HEK293T (cell line): ENCODE measurements at places on chromosomes 7 and 10.

GRCh38 chr7:26388256-26388655, 96.6 kb downstream of the SNX10 start:
- no peak for DNase-seq

DNA sequence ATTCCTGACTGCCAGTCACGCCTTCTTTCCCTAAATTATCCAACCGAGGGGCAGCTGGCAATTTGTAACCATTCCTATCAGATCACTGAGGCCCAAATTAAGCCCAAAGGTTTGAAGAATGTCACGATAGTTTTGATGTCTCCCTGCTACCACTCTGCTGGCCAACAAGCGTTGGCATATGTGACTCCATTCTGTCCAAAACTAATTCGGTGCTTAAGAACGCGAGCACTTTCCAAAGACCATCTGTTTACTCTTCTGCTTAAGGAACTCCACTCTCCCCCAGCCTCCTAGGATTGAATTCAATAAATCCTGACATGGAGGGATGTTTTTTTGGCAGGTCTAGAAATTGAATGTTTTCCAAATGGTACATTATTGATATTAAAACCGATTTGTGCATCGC, 131.5 kb upstream of the CTBP2 start:
- no peak for DNase-seq

GRCh38 chr7:77362905-77363304, 53.2 kb downstream of the GSAP start:
- DNase-seq, result no peak

DNA sequence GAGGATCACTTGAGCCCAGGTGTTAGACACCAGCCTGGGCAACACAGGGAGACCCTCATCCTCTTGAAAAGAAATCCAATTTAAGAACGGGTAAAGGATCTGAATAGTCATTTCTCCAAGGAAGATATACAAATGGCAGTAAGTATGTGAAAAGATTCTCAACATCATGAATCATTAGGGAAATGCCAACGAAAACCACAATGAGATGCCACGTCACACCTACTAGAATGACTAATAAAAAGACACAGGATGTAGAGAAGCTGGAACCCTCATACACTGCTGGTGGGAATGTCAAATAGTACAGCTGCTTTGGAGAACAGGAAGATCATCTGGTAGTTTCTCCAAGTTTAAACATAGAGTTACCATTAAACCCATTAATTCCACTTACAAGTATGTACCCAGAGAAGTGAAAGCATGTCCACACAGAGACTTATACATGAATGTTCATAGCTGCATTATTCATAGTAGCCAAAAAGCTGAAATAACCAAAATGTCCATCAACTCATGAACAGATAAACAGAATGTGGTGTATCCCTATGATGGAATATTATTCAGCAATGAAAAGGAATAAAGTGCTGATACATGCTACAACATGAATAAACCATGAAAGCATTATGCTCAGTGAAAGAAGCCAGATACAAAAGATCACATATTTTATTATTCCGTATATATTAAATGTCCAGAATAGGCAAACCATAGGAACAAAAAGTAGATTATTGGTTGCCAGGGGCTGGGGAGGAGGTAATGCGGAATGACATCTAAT, 13.1 kb upstream of the ZMIZ2 start:
- DNase-seq, result no peak

GRCh38 chr7:157553256-157553655, 216.5 kb downstream of the DNAJB6 start:
- DNase-seq, result no peak

DNA sequence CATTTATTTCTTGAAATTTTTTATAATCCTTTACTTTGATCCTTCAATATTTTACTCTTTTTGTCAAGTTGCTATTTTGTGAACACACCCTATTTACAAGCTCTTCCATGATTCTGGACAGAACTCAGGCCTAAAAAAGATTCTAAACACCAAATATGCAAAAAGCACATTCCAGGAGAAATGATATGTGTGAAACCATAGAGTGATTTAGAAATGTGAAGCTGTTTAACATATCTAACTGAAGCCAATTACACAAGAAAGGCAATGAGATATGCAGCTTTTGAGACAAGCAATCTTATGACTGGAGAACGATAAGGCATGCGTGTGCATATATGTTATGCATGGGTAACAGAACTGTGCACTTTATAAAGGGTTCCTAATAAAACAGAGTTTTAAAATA, 243.0 kb downstream of the CACNA2D1 start:
- DNase-seq, result no peak

DNA sequence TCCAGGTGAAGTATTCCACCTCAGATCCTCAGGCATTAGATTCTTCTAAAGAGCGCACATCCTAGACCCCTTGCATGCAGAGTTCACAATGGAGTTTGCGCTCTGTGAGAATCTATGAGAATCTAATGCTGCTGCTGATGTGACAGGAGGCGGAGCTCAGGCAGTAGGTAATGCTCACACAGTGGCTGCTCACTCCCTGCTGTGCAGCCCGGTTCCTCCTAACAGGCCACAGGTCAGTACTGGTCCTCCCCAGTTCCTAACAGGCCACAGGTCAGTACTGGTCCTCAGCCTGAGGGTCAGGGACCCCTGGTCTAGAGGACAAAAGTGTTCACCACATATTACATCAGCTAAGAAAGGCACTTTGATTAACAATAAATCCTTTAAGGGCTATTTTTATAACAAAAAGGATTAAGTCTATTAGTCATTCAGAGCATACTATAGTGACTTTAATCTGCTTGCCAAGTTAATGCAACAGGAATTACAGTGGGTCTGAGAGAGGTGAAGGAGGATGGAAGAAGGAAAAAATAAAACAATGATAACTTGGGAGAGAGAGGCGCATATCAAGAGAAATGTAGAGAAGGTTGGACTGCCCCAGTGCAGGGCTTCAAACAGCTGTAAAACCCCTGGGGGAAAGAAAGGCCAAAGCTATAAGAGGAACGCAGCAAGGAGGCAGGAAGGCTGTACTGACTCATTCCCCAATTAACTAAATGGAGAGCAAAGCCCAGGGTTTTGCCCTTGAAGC, 49.2 kb downstream of the CUL2 start:
- DNase-seq, result peak; percentile 5

DNA sequence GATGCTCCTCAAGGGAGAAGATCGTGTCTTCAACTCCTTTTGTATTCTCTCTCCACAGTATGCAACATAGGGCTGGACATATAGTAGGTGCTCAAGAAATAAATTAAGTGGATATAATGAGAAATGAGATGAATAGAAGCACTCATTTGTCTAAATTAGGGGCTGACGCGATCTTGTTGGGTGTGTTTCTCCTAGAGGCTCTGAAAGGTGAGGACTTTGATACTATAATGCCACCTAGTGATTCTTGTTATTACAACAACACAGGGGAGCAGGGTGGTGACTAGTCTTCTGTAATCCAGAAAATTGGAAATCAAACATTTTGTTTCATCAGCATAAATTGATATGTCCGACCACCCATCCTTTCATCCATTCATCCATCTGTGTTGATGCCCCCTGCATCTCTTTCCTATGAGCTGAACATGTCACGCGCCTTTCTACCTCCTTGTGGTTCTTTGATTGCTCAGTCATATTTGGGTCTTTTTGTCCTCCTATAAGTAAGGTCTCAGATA, 3.5 kb upstream of the CFAP58 start:
- peak; percentile 59 for DNase-seq

DNA sequence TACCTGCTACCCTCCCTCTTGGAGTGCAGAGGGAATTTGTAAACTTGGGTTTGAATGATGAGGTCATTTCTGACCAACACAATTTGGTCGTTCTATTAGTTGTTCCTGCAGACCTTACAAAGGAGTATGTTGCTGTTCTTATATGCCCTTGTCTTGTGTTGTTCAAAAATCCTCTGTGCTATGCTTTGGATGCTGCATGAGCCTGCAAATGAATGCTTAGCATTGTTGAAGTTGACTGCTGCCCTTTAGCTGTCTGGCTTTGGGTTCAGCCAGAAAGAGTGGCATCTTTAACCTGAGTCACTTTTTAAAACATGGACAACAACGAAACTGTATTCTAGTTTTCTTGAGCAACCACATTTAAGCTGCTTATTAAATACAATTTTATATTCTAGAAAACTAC, 80.3 kb downstream of the SND1 start:
- no peak for DNase-seq

- DNase-seq, result no peak
These were observed 573.0 kb upstream of the PCDH15 start for GRCh38 chr10:55374060-55374459.
